ENCODE measurements at places on chromosomes 2 and 18.

GRCh38 chr2:210376694-210377093 lies 61.7 kb upstream of the MYL1 start:
- no peak for ATAC-seq

- ATAC-seq = no peak
Measured at GRCh38 chr2:193124815-193125214, 930.1 kb upstream of the TMEFF2 start.

DNA sequence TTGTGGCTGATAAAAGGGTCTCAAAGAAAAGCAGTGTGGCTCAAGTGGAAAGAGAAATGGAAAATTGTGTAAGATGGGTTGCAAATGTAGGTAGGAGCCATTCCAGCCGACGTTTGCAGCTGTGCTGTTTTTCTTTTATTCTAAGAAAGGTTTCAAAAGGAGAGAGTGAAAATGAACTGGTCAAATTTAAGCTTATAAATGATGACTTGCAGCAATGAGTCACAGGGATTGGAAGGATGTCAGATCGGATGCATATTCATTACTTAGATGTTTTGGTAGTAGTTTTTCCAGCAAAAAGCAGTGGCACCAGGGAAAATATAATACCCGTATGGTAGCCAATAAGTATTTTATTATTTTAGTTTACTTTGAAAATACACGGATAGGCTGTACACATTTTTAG lies 79.1 kb downstream of the LRRTM4 start:
- ATAC-seq = no peak

DNA sequence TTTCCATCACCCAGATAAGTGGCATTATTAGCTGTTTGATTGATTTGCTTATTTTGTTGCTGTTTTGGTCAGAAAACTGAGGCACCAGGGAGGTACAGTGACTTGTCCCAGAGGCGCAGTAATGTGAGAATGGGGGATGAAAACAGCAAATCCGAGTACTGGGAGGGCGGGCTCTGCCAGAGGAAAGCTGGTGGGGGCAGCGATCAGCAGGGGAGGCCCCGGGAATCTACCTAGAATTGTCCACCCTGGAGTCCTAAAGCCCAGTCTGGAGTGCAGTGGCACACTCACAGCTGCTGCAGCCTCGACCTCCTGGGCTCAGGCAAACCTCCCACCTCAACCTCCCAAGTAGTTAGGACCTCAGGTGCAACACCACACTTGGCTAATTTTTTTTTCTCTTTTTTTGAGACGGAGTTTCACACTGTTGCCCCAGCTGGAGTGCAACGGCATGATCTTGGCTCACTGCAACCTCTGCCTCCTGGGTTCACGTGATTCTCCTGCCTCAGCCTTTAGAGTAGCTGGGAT lies 17.0 kb upstream of the PTMA start:
- ATAC-seq = no peak

- ATAC-seq = no peak
Measured at GRCh38 chr2:204977914-204978313, 432.6 kb downstream of the PARD3B start.

DNA sequence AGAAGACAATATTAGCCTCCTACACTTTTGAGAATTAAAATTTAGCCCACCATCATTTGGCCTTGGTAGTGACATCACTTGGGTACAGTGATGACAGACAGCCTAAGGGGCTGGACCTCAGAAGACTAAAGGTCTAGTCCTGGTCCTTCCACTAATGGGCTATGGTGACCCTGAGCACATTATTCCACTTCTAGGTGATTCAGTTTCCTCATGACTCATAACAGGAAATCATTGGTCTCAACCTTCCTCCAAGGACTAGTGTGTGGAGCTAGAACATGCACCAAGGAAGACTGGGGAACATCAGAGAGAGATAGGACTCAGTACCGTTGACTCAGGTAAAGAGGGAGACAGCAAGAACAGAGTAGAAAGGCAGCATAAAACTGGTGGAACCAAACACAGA lies 64.0 kb downstream of the TFCP2L1 start:
- peak; percentile 81 for ATAC-seq

DNA sequence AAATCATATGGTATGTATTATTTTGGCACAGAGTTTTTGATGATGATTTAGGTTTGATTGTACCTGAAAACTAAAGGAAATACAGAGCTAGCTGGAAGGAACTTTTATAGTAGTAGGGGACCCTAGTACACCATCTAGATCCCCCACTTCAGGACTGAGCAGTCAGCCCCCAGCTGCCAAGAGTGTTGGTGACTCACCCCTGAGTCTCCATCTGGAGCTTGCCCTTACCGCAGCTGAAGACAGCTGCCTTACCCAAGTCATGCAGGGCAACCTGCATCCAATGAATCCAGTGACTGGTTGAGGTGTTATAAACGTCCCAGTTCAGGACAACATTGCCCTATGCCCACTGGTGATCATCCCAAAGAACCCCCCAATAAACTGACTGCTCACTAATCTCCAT lies 15.3 kb downstream of the PMS1 start:
- no peak for ATAC-seq

- ATAC-seq = no peak
Measured at GRCh38 chr2:36359067-36359466, 3.5 kb downstream of the CRIM1 start.

DNA sequence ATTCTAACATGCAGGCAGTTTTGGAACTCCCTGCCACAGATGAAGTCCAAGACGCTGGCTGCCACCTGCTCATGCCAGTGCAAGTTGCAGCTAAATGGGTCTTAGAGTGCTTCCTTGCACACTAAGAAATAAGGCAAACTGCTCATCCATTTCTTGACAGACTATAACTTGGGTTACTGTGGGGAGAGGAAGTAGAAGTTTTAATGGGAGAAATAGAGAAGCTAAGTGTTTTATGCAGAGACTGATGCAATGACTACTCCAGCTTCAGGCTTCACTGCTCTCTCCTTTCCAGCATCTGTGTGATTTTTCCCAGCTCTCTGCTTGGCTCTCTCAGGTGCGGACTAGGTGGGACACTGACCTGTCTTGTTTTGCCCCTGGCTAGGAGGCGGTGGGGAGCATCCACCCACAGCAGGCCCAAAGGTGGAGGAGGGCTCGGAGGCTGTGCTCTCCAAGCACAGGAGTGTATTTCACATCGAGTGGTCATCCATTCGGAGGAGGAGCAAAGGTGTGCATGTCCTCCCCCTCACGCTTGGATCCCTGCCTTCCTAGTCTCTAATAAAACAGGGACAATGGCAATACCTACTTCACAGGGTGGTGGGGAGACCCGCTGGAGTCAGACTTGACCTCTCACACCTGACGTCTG lies 48.2 kb downstream of the SLC14A2 start:
- no peak for ATAC-seq

GRCh38 chr2:44964752-44965236 lies 23.3 kb downstream of the SIX3 start:
- ATAC-seq = no peak

Measured in esophagus mucosa (tissue), 1 donor.